ENCODE measurements at places on chromosomes 13 and 19.

- no peak for DNase-seq
Measured at GRCh38 chr13:46129955-46130618, 25.3 kb upstream of the CPB2 start.

DNA sequence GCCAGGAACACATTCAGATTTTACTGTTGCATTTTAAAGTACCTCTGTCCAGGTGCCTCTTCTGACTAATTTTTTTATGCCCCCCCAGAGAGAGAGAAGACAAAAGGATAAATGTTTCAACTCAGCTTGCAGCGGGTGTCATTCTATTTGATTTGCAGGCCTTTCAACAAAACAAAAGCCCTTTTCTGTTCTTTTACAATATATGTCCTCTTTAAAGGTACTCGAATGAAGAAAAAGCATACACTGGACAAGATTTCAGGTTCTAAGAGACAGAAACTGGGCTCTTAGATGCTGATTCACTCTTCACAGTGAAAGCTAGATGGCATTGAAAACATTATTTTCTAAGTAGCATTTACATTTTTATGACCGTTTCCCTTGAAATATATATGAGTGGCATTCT lies 2.9 kb upstream of the FRY start:
- no peak for DNase-seq

DNA sequence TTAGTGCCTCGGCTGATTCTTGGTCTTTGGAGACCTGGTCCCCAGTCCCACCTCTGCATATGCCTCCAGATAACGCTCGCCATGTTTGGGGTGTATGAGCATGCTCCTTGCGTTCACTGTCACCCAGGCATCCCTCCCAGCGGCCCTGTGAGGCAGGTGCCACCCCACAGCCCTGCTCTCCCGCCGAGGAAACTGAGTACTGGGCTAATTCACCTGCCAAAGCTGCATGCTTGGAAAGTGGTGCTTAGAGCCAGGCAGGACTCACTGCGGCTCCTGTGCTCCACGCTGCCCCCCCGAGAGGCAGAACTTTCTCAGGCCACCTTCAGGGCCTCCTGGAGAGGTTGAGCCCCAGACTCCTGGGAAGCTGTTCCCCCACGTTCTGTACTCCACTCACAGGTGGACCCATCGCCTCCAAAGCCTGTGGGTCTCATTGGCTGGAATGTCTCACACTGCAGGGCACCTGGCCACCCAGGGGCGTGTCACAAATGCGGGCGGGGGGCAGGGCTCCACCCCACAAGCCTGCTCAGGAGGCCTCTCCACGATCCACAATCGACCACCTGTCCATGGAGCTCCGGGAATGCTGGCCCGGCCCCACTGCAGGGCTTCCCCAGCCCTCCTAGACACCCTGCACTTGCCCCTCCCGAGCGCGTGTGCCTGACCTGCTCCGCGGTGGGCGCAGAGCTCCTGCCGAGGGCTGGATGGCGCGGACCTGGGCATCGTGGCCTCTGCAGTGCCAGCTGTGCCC lies 64.6 kb downstream of the ATP11A start:
- no peak for DNase-seq

- DNase-seq = no peak
Measured at GRCh38 chr19:21084343-21084742, 2.3 kb downstream of the ZNF714 start.

GRCh38 chr19:8457209-8457608 lies 12.4 kb downstream of the HNRNPM start:
- DNase-seq = no peak

DNA sequence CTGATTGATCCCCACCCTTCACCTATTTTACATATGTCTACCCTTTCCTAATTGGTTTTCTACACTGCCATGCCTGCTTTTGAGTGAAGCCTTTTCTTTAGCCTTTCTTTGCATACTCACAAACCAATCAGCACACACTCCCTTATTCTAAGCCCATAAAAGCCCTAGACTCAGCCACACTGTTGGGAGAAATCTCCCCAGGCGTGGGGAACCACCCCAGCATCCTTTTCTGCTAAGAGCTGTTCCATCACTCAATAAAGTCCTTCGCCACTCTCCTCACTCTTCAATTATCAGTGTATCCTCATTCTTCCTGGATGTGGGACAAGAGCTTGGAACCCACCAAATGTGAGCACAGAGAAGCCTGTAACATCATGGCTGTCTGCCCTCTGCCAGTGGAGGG lies 343.6 kb downstream of the SLITRK1 start:
- no peak for DNase-seq

GRCh38 chr13:21538753-21539152 lies 65.2 kb downstream of the MICU2 start:
- DNase-seq = no peak

All from iPS-NIHi11 (cell line).